ENCODE measurements at places on chromosomes 3 and 15. TPM values are rescaled to one million over a fixed set of nuclear protein-coding genes. Genes with fewer than 3 reads are reported as not detected.

GRCh38 chr15:91482799-91483198 lies 370.7 kb upstream of the SLCO3A1 start:
- no peak for DNase-seq

DNA sequence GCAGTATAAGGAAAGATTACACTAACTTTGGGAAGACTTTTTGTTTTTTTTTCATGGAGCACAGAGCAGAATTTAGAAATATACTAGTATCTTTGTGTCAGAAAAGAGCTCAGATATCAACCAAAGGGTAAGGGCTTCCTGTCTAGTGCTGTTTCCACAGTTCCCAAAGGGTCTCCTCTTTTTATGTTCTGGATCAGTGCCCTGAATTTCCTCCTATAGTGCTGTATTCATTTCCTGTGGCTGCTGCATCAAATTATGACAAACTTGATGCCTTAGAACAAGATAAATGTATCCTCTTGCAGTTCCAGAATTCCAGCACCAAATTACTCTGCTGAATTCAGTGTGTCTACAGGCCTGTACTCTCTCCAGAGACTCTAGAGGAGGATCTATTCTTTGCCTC lies 219.8 kb upstream of the THRB start:
- DNase-seq, result no peak

DNA sequence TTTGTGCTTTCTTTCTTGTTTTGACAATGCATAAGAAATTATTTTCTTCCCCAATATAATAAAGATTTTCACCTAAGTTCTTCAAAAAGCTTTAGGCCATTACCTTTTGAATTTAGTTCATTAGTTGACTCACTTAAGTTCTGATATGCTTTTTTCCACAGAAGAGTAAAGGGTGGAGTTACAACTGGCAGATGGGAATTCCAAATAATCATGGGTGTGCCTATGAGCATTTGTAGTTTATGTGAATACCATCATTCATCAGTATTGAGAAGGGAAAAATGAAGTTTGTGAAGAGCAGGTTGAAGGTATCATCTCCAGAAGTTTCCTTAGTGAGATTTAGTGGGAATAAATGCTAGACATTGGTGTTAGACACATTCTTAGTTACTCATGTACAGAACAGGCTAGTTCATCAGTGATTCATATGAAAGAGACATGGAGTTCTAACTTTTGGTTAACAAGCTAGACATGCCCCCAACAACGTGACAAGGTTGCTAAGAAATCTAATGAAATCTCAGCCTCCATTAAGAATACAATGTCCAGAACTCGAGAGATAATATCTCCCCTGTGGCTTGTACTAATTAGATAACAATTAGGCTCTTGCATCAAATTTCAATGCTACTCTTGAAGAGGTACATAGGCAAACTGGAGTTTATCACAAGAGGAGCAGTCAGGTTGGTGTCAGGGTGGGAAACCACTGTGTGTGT lies 16.9 kb upstream of the ALCAM start:
- DNase-seq, result no peak

GRCh38 chr15:66389098-66389858 lies 2.6 kb downstream of the MAP2K1 start:
- no peak for DNase-seq

GRCh38 chr15:40844696-40845030 lies 815 bp downstream of the SPINT1 start:
- DNase-seq, result no peak

DNA sequence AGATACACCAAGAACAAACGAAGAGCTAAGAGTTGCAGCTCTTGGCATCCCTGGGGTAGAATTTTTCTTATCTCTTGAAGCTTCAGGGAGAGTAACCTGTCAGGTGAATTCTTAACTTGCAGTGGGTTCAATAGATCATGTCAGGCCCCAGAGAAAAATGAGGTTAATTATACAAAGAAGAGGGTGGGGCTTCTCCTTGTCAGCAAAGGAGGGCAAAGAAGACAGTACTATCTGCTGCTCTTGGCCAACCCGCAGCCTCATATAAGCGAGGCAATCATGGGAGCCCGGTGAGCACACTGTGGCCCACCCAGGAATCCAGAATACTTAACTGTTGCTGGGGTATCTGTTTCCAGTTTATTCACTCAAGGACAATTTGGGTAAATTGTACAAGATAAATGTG lies 110.2 kb downstream of the SEMA5B start:
- DNase-seq, result no peak

- no peak for DNase-seq
Observed at GRCh38 chr15:63380808-63381282, 801 bp downstream of the CA12 start.

DNA sequence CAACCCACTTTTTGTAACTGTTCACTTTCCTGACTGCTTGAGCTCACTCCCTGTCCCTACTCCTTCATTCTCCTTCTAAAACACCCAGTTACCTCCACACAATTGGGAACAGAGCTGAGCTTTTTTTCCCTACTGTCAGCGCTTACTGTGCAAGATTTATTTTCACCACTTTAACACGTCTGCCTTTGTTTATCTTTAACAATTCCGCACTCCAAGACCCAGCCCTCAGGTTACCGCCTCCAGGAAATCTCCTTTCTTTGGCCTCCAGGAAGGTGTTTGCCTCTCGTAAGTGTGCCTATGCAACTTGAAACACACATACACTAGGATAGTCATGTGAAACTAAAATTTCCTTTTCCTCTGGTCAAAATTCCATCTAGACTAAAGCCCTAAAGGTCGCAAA lies 271.9 kb upstream of the TPRG1 start:
- no peak for DNase-seq

DNA sequence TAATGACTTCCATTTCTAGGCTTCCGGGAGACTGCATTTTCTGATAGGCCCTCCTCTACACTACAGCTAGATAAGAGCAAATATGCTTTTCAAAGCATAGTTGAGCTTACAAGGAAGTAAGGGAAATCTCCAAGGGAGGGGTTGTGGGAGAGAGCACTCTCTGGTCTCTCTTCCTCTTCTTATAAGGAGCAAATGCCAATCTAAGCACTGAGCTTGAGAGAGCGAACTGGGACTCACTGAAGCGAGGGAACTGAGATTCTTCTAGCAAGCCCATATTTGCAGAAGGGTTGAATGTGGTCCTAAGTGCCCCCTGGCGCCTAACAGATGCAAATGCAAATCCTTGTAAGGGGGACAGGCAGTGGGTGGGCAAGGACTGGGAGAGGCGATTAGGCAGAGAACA lies 164.8 kb downstream of the ERC2 start:
- peak; percentile 30 for DNase-seq

DNA sequence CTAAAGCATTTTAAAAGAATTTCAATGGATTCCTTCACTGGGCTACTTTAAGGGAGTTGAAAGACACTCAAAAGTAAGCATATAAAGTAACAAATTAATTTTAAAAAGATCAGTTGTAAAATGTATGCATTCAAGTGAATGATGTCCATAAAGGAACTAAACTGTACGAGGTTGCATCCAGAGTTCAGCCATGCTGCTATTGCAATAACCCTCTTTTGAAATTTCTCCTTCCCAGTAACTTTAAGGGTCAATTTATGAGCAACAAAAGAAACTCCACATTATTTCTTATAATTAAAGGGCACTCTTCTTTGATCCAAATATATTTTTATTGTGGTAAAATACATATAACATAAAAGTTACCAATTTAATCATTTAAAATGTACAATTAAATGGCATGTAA lies 22.9 kb downstream of the BTLA start:
- DNase-seq, result no peak

- no peak for DNase-seq
Observed at GRCh38 chr3:16383864-16384263, 118.9 kb downstream of the OXNAD1 start.

- no peak for DNase-seq
Observed at GRCh38 chr3:33687406-33688010, 30.5 kb downstream of the CLASP2 start.

GRCh38 chr3:28859897-28860296 lies 421.0 kb upstream of the RBMS3 start:
- no peak for DNase-seq

DNA sequence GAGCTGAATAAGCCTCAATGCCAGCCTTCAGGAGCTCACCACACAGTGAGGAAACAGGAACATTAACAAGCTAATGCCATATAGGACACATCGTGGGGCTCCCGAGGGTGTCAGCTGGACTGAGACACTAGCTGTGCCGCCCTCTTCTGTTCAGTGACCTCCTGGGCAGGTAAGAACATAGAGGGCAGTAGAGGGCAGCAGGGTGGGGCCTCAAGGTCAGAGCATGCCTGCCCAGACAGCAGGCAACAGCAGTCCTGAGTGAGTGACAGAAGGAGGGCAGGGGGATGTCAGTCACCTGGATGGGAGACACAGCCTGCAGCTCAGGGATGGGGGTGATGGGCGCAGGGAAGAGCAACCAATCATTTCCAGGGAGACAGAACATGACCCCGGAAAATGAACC lies 15.5 kb downstream of the NTRK3 start:
- DNase-seq, result no peak

GRCh38 chr3:106068795-106069194 lies 200.0 kb upstream of the CBLB start:
- no peak for DNase-seq

DNA sequence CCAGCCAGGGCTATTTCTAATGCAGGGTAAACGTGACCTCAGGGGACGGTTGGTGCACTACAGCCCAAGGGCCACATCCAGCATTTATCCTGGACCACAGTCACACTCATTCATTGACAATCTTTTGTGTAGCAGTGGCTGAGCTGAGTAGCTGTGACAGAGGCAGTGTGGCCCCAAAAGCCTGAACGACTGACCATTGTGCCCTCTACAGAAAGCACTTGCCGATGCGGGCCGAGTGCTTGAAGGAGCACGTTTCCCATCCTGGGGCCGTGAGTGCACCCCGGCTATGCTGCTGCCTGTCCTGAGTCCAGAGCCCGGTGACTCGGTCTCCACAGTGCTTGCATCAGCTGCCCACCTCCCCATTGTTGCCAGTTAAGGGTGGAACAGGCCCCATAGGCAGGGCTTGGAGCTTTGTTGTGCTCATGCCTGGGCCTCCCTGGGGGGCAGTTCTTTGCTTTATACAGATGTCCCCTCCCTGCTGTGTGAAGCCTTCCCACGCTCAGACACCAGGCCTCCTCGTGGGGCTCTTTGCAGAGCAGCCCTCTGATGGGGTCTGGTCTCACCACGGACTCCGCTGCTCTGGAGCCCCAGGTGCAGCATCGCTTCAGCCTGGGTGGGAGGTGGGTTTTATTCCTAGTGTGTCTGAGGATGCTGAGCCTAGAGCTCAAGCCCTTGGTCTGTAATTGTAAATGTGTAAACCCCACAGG lies 13.0 kb upstream of the SNRPA1 start:
- DNase-seq, result no peak

DNA sequence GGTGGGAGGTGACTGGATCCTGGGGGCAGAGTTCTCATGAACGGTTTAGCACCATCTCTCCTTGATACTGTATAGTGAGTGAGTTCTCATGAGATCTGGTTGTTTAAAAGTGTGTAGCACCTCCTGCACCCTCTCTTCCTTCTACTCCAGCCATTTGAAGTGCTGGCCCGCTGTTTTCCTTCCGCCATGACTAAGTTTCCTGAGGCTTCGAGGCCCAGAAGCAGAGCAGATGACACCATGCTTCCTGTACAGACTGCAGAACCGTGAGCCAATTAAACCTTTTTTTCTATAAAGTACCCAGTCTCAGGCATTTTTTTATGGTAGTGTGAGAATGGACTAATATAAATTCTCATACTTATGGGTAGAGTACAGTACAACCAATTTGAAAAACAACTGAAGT lies 123.6 kb upstream of the BHLHE40 start:
- no peak for DNase-seq

GRCh38 chr3:7285505-7285904 lies 424.6 kb downstream of the GRM7 start:
- no peak for DNase-seq

- DNase-seq, result no peak
Observed at GRCh38 chr3:58034738-58035523, 26.7 kb downstream of the FLNB start.

DNA sequence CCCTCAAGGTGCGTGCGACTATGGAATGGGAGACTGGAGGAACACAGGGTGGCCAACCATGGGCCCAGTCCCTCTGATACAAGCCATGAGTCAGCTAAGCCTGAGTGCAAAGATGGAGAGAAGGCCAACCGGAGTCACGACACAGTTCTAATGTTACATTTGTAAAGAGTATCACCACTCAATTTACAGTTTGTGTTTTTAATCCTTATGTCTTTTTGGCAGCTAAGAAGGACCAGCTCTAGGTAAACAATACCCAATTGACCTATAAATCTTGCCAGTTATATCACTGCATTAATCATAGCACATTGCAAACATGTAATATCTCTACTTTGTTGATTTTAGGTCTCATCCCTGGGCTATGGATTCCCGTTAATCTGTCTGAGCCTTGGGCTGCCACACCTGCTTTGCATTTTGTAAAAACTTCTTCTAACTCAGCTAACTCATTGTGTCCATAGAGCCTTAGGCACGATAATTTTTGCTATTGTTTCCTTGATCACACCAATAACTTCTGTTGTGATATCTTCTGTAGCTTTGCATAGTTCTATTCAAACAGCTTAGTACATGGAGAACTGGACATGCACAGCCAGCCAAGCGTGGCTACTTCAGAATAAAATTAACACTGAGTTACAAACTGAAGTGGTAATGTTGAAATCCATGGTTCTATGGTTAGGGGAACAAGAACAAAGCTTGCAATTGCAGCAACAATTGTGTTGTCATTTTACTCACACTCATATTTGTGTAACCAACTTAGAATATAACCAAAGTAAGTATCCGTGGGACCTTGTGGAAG lies 50.3 kb downstream of the LSM3 start:
- DNase-seq, result no peak

GRCh38 chr15:79371591-79371990 lies 60.5 kb upstream of the MINAR1 start:
- DNase-seq, result no peak

GRCh38 chr3:71282976-71283375 lies 300.6 kb downstream of the FOXP1 start:
- no peak for DNase-seq

DNA sequence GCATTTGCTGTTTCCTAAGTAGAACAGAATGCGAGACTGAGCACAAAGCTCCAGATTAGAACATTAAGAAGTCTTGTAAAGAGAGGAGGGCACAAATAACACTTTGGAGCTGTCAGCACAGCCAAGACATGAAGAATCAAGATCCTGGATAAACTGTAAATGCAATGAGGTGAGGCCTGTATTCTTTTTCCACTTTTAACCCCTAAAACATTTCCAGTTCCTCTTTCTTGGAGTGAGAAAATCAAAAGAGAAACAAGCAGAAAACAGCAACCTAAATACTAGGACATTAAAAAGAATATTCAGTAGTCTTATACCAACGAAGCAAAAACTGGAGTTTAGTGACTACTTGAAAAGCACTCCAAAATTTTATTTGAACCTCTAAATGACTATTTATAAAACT lies 204.3 kb downstream of the ZBTB20 start:
- no peak for DNase-seq

- no peak for DNase-seq
Observed at GRCh38 chr3:14256046-14256445, 77.4 kb downstream of the LSM3 start.

Gene BCHE
- total RNA-seq, result 48.5 TPM

Gene IQCH
- total RNA-seq, result 1.4 TPM

Gene TNK2
- total RNA-seq, result 3.7 TPM

Gene SLC26A6
- total RNA-seq, result 7.8 TPM

Gene TMEM108
- total RNA-seq, result 1.0 TPM

Gene CYP1A2
- not detected for total RNA-seq
